ENCODE measurements at places on chromosomes 16 and 17.
A peak's percentile ranks its signal among the peaks of the same experiment; 100 is the strongest.

DNA sequence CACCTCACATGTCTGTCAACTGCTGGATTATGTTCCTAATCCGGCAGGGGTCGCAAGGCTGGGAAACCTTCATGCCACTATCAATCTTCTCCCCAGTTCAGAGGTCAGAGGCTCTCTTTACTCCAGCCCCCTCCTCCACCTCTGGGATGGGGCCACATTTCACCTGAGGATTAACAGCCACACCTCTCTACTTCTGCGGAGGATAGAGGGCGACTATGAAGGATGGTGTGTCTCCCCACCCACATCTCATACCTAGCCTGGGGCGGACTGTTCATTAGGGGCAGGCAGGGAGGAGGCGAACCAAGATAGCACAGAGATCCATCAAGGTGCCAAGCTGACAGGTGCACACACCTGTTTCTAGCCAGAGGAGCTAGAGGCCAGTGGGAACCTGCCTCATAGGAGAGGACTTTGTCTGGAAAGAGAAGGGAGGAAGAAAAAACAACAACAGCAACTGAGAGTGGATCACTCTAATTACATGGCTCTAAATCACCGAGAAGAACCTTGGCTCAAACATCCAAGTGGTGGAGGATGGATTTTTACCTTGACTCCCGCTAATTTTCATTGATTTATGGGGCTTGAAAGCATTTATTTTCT lies 41.9 kb upstream of the SKAP1 start:
- DNase-seq = no peak

GRCh38 chr16:525520-526180 lies 1.9 kb upstream of the CAPN15 start:
- DNase-seq = peak; percentile 63

DNA sequence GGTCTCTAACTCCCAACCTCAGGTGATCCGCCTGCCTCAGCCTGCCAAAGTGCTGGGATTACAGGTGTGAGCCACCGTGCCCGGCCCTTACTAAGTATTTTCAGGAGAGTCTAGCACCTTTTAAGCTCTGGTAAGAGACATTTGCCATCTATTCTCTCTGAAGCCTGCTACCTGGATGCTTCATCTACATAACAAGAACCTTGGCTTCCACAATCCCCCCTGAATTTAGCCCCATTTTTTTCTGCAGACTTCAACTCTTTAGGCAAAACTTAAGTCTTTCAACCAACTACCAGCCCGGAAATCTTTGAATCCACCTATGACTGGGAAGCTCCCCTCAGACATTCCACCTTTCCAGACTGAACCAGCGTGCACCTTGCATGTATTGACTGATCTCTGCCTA lies 14.0 kb upstream of the UBE2I start:
- DNase-seq = no peak

GRCh38 chr16:68412061-68412460 lies 36.2 kb downstream of the SMPD3 start:
- no peak for DNase-seq

DNA sequence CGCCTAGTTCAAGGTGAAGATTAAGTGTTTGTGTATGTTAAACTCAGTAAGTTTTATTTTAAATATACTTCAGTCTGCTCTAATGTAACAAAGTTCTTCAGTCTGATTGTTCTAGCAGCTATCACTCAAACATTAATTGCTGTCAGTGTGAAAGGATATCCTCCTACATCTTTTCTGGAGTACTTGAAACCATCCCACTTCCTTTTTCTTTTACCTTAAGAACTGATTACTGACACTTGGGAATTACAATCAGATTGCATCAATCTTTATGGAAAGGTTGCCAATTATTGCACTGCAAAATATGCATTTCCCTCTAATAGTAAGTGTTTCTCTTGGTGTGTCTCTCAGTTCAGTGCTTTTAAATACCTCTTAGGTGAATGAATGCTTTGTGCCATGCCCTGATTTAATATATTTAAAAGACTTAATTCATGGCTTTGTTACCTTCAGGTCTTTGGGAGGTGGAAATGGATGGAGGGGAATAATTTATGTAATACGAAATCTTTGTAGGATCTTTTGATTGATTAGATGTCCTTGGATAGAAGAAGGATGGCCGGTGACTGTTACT lies 16.6 kb downstream of the MRTFB start:
- no peak for DNase-seq

DNA sequence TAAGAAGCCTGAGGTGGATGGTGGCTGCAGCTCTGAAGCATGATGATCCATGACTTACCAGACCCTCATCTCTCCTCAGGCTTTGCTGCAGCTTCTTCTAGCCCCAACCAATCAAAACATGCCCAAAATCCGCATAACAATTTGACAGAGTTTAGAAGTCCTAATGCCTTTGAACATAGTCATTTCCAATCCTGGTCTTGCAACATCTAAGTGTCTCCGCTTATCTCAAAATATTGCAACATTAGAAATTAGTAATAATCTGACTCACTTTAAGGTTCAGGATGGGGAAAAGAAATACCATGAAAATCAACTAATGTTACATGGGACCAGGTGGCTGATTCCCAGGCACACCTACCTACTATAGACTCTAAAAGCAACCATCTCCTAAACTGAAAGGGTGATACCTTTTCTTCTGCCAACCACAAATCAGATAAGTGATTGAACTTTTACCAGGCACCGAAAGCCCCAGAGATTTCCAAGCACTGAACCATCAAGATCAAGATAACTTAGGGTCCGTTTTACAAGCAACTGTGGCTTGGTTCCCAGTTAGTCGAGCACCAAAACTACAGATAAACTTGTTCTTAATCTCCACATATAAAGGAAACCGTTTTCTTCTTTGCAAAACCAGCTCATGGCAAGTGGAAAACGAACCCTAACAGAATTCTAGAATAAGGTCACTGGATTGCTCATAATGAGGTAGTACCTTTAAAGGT lies 14.0 kb downstream of the ERN1 start:
- no peak for DNase-seq

DNA sequence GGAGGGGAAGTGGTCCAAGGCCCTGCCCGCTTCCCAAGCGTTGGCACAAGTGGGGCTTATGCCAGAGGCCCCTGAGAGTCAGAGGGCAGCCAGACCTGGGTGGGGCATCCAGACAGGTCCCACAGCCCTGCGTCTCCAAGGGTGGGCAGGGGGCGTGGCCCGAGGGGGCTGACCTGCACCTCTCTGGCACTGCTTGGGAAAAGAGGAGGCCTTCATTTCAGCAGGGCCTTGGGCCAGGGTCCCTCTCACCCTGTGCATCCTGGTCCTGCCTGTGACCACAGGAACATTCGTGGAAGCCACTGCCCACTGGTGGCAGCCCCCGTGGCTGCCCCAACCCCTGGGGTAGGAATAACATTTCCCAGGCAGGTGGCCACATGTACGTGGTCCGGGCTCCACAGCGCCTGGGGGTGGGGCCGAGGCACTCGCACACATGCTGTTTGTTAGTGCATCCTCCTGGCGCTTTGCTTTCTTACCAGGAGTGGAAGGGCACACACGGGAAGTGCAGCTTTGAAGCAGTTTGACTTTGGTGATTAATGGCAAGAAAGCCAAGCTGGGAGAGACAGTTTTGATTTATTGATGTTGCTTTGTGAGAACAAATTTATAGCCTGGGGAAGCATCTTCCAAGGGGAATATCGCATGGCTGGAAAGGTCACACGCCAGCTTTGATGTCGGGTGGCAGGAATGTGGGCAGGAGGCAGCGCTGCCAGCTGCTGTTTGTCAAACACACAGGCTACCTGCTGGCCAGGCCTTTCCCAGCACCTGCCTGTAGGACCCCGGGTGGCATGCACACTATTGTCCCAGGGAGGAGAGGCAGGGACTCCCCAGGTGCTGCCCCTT lies 4.3 kb downstream of the CENPX start:
- DNase-seq = no peak

DNA sequence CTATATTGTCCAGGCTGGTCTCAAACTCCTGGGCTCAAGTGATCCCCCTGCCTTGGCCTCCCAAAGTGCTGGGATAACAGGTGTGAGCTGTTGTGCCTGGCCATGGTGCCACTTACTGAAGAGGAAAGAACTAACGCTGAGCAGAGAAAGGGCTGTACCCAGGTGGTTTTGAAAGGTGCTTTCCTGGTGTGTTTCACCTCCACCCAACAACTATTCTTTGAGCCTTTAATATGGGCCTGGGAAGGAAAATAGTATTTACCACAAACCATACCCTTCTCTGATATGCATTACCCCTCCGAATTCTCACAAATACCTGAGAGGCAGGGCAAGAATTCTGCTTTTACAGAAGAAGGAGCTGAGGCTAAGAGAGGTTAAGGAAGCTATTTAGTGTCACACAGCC lies 24.8 kb downstream of the KPNA2 start:
- no peak for DNase-seq

- DNase-seq = no peak
Measured at GRCh38 chr16:56551796-56552738, 12.8 kb upstream of the MT4 start.

- DNase-seq = no peak
Measured at GRCh38 chr16:12496186-12496585, 307.5 kb downstream of the CPPED1 start.

DNA sequence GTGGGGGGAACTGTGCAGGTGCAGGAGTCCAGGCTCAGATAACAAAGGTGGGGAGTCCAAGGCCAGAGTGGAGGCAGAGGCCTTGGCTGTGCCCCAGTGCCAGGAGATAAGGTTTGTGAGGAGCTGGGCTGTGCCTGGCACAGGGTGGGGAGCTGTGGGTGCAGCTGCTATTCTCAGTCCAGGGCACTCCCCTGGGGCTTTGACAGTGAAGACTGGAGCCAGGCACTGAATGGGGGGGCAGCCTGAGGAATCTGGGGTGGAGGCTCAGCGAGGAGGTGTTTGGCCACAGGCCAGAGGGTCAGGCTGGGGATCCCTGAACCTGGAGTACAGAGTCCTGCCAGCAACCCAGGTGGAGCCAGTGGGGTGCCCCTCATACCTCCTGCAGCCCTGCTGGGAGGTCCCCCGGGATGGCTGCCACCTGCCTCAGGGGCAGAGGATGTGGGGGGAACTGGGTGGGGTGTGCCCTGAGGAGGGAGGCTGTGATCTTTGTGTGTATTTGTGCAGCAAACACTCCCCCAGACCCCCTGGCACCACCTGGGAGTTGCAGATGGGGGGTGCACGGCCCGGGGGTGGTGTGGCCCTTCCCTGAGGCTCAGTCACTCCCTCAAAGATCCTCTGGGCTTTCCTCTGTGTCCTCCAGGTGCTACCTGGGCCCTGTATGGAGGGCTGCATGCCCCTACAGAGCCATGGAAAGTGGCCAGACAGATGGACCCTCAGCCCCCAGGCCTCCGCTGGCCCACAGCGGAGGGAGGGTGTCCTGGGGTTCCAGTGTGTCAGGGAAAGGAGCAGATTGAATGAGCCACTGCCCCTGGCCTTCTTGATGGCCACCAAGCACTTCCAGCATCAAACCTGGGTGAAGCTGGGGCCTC lies 44.5 kb upstream of the SMPD3 start:
- DNase-seq = no peak

GRCh38 chr17:68089881-68090280 lies 54.3 kb downstream of the KPNA2 start:
- no peak for DNase-seq

DNA sequence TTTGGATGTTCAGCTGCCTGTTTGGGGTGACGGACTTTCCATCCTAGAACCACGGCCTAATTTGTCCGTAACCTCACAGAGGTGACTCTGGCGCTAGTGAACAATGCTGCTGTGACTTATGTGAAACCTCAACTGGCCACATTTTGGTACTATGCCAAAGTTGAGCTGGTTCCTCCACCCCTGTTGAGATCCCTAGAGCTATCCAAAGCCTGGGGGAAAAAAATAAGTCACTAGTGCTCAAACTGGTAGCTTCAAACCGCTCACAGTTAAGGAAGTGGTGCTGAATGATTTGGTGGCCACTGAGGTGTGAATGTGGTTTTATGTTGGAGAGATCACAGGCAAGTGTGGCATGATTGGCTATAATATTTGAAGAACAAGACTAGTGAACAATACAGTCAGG lies 11.3 kb upstream of the TUBG2 start:
- DNase-seq = no peak

- DNase-seq = no peak
Measured at GRCh38 chr16:8733849-8734540, 59.6 kb downstream of the ABAT start.

DNA sequence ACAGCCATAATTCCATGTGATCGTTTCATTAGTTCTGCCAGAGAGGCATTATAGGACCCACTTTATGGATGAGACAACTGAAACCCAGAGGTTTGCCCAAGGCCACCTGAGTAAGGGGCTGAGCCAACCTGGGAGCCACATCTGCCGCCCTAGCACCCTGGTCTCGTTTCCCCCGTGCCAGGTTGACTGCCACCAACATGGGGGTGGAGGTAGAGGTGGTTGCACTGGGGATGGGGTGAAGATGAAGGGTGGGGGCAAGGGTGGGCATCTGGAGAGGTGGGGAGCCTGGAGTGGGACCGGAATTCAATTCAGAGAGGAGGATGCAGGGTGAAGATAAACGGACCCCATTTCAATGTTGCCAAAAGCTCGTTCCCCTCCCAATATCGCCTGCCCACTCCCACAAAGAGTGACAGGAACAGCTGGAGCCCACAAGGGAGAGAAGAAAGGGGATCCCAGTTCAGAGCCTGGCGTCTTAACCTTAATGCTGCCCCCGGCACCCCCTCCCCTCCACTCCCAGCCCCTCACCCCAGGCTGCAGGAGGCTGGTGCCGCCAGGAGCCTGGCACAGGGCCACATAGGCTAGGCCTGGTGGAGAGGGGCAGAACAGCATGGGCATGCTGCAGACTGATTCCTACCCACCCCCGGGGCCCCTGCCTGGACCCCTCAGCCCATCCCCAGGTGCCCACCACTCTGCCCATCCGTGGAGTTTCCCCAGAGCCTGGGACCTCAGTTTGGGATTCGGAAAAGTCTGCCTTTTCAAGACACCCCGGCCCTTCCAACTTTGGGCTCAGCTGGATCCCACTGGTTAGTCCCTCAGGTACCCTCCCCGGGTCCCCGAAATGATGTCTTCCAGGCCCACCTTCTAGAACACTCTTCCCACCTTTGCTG lies 29.6 kb downstream of the NGFR start:
- no peak for DNase-seq

- DNase-seq = no peak
Measured at GRCh38 chr17:7854078-7854777, 638 bp upstream of the TMEM88 start.

DNA sequence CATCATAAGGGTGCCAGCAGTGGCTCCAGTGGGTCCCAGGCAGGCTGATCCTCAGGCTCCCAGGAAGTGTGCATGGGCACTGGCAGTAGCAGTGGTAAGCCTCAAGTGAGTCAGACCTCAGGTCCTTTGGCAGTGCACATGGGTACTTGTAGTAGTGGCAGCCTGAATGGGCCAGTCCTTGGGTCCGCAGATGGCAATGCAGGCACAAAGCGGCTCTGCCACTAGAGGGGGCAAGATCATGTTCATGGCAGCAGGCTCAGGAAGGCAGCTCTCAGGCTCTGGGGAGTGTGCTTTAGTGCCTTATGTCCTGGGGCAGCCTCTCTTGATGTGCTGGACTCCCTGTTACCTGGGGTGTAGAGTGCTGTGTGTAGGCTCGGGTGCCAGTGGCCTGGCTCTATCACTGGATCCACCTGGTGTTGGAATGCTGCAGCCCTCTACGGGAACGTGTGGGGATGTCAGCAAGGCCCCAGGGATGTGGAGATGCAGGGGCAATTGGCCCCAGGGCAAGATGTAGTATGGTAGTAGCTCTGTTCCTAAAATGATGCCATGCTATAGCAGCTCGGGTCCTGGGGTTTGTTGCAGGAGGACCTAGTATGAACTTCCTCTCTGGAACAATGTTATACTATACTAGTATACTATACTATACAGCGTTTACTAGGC lies 11.0 kb downstream of the ACSM3 start:
- no peak for DNase-seq

Data from ovary (tissue), 10 donors.